ENCODE measurements at places on chromosomes 13 and 19.

GRCh38 chr13:27014406-27015359 is 156.9 kb downstream of the USP12 start:
- DNase-seq = no peak

GRCh38 chr19:38284422-38284821 is 19.6 kb upstream of the C19orf33 start:
- DNase-seq = no peak

GRCh38 chr13:45781553-45782326 is 69.8 kb downstream of the SIAH3 start:
- DNase-seq = peak; percentile 2

DNA sequence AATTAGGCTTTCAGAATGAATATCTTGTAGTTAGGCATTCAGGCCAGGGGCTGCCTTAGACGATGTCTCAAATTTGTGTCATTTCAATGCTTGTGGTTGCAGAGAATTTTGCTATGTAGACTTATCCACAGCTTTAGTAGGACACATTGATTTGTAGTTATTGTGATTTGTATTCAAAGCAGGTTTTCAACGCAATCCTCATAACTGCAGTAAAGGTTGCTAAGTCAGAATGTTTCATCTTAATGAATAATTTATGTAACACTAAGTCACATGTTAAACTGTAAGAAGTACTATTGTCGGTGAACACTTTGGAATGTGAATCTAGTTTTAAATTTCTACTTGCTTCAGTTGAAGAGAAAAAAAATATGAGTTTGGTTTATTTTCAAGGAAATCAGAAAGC is 1117.2 kb upstream of the SPRY2 start:
- no peak for DNase-seq

DNA sequence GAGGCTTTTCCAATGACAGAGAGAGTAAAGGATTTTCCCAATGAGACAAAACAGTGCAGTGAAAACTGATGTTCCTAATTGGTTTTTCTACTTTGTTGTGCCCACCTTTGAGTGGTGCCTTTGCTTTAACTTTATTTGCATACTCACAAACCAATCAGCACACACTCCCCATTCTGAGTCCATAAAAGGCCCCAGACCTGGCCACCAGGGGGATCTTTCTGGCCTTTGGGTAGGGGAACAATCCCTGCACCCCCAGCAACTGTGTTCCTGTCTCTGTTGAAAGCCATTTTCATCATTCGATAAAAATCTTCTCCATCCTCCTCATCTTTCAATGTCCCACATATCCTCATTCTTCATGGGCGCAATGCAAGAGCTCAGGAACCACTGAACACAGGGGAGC is 252.8 kb downstream of the B3GLCT start:
- no peak for DNase-seq

GRCh38 chr13:48579165-48579918 is 46.5 kb upstream of the RCBTB2 start:
- DNase-seq = no peak

DNA sequence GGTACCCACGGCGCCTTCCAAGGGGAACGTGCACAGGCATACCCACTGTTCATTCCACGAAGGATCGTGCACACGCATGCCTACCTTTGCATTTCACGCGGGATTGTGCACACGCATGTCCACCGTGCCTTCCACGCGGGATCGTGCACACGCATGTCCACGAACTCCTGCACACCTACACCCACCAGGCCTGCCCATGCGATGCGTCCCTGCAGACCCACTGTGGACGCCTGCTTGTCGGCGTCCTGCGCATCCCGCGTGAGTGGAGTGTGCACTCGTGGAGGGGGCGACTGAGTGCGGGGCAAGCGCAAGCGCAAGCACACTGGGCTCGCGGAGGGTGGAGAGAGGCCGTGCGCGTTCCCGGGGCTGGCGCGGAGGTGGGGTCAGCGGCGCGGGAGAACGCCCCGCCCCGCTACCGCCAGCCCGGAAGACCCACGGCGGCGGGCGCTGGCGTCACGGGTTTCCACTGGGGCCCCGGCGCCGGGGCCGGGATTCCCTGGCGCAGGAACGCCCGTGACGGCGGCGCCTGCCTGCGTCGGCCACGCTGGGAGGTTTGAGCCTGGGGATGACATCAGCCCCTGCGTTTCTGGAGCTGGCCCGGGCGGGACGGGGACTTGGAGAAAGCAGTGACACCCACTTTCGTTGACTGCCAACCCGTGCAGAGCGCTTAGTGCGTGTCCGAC is 18.7 kb downstream of the GADD45B start:
- peak; percentile 77 for DNase-seq

DNA sequence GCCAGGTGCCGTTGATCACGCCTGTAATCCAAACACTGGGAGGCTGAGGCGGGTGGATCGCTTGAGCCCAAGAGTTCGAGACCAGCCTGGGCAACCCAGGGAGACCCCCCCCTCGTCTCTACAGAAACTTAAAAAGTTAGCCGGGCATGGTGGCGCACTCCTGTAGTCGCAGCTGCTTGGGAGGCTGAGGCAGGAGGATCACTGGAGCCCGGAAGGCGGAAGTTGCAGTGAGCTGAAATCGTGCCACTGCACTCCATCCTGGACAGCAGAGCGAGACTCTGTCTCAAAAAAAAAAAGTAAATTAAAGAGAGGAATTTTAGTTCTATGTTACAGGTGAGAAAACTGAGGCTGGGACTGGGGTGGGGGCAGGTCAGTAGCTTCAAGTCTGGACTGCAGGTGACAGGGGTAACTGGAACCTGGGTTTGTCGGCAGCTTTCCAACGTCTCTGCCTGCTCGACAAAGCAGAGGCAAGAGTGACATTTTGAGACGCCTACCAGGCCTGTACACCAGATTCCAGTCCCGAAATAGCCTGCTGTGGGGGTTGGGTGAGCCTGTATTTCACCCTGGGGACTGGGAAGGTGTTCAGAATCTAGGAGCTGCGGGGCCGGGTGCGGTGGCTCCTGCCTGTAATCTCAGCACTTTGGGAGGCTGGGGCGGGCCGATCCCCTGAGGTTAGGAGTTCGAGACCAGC is 1.2 kb downstream of the SELENOW start:
- no peak for DNase-seq

DNA sequence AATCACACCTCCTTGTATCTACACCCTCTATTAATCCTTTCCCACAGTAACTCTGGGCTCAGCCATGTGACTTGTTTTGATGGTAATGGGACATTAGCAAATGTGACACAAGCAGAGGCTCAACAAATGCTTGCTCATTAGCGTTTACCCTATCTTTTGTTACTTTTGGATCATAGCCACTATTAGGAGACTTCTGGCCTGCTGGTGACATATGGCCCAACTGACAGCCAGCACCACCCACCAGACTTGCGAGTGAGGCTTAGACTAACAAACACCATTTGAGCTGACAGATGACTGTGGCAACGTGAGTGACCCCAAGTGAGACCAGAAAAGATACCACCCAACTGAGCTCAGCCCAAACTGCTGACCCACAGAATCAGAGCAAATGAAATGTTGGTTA is 154.1 kb downstream of the OLFM4 start:
- DNase-seq = no peak

GRCh38 chr19:41307954-41308449 is 2.0 kb upstream of the CCDC97 start:
- DNase-seq = no peak

- no peak for DNase-seq
These were observed 6.0 kb upstream of the FFAR1 start for GRCh38 chr19:35341565-35342225.

DNA sequence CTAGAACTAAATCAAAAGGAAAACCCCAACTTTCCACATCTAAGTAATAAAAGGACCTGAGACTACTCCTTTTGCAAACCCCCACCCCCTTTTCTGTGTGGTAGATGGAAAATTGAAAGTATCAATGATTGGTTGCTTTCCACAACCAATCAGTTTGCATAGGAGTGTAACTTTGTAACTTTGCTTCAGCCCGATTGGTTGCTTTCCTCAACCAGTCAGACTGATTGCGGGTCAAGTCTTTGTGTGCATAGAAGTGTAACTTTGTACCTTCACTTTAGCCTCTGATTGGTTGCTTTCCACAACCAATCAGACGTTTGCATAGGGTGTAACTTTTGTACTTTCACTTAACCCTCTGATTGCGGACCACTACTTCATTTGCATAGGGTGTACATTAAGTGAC is 8.0 kb upstream of the B3GLCT start:
- DNase-seq = no peak

DNA sequence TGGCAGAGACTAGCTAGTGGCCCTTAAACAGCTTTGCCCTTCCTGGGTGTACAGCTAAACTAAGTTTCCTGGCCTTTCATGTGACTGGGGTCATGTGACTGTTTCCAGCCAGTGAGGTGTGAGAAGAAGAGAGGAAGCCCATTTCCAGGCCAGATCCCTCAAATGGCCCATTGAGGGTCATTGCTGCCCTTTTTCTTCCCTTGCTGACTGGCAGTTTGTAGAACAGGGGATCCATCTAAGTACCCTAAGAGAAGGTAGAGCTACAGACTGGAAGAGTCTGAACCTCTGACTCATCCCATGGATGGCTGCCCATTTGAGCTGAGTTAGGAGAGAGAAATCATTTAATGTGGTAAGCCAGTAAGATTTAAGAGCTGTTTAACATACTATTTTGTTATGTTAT is 2.8 kb downstream of the SWSAP1 start:
- peak; percentile 94 for DNase-seq

DNA sequence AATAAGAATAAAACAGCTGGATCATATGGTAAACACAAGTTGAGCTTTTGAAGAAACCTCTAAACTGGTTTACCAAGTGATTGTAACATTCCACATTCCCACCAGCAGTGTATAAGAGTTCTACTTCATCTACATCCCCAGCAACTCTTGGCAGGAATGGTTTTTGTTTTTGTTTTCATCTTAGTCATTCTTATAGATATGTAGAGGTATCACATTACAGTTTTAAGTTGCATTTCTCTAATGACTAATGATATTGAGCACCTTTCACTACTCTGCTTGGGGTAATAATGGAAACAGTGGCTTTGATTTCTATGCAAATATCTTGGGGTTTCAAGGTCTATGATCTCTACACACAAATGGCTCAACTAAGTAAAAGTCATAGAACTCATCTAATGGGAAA is 614.5 kb downstream of the TBC1D4 start:
- peak; percentile 59 for DNase-seq

DNA sequence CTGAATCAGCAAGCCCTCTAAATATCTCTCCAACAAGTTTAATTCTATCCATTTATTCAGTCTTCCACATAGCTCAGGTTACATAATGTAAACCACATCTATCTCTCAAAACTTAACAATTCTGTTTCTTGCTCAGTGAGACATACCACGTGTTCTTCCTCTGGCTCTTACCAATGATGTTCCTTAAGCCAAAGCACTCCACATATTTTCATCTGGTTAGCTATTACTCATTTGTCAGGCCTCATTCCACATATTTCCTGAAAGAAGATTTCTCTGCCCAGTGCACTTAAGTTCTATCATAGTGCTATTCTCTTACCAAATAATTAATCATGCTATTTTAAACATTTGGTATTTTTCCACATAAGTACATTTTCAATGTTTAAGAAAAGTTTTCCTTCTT is 403.3 kb upstream of the ATXN8OS start:
- no peak for DNase-seq

DNA sequence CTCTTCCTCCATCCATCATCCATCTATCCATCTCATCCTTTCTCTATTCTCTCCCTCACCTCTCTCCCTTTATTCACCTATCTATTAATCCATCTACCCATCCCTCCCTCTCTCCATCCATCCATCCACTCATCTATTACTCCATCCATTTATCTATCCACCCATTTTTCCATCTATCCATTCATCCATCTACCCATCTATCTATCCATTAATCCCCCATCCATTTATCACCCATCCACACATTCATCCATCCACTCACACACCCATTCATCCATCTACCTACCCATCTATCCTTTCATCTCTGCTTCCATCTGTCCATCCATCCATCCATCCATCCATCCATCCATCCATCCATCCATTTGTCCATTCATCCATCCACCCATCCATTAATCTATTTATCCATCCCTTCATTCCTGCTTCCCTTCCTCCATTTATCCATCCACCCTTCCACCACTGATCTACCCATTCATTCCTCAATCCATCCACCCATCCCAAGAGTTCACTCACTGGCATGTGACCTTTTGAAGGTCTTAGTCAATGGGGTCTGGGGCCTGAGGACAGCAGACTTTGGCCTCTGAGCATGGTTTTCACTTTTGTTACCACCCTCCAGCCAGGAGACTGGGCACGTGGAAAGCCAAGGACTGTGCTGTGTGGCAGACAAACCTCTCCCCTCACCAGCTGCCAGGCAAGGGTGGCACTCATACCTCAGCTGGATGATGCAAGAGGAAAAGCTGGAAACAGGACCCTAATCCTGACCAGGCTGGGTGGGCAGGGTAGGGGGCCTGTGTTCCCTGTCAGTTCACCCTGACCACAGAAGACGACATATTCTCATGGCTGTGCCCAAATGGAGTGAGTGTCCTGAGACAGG is 126.7 kb downstream of the URI1 start:
- DNase-seq = no peak

DNA sequence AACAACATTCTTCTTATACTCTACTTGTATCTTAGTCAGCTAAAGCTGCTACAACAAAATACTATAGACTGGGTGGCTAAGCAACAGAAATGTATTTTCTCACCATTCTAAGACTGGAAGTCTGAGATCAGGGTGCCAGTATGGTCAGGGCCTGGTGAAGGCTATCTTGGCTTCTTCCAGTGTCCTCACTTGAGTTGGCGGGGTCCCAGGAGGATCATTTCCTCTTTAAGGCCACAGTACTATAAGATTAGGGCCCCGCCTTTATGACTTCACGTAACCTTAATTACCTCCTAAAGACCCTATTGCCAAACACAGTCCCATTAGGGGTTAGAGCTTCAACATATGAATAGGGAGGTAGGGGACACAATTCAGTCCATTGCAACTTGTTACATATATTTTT is 30.7 kb upstream of the DOCK9 start:
- DNase-seq = no peak

DNA sequence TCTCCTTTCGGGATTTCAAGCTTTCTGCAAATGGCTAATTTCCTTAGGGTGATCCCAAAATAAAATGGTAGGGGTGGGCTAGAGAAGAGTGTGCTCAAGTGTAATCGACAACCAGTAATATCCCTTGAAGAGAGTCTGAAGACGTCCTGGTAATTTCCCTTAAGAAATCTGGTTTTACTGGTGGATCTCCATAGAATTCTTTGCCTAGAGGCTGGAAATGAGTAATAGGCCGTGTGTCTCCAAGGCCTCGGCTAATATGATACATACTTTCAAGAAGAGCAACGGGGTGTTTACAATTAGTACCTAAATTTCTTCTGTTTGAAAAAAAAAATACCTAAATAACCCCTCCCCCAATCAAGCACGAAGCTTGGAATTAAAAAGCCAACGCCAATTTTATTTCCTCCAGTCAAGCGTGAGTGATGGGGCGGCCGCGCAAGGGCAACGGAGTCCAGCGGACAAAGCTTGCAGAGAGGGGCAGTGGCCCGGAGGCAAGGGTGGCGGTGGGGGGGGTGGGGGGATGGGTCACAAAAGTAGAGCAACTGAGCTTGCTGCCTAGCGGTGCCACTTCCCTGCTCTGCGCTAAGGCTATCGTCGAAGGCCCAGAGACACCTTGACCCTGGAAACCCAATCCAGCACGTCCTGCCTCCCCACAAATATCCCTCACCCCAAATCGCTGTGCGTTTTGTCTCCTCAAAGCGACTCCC is 7.8 kb downstream of the SOX21 start:
- no peak for DNase-seq

- DNase-seq = no peak
These were observed 553.1 kb downstream of the IRS2 start for GRCh38 chr13:109233293-109233692.

GRCh38 chr19:734716-735115 is 16.2 kb upstream of the MISP start:
- no peak for DNase-seq

GRCh38 chr19:46724468-46724867 is 7.6 kb upstream of the PRKD2 start:
- DNase-seq = no peak

GRCh38 chr13:75196147-75196837 is 285.7 kb downstream of the TBC1D4 start:
- DNase-seq = peak; percentile 58

Data from fibroblast of mammary gland (primary cell).